ENCODE measurements at places on chromosomes 1 and 21. TPM values are rescaled to one million over a fixed set of nuclear protein-coding genes. Genes with fewer than 3 reads are reported as not detected.

Gene BNIPL
- 0.08 TPM for total RNA-seq

Gene RIIAD1
- not detected for total RNA-seq

Gene HOOK1
- not detected for total RNA-seq

Gene NCDN
- 16.6 TPM for total RNA-seq

Gene TRAPPC3
- 78.5 TPM for total RNA-seq

Gene NBL1
- total RNA-seq, result 556 TPM

Gene OR2L5
- total RNA-seq, result not detected

Gene MT1HL1
- total RNA-seq, result not detected

Gene HTR6
- not detected for total RNA-seq

Data from smooth muscle cell of the coronary artery (primary cell).